T-helper 2 cell treated with Interferon-gamma antibody and Interleukin-4, amounts not matched to agents 5 μg/mL and 100 μg/mL, for 36 hours (primary cell): ENCODE measurements at places on chromosomes 1 and 21.

DNA sequence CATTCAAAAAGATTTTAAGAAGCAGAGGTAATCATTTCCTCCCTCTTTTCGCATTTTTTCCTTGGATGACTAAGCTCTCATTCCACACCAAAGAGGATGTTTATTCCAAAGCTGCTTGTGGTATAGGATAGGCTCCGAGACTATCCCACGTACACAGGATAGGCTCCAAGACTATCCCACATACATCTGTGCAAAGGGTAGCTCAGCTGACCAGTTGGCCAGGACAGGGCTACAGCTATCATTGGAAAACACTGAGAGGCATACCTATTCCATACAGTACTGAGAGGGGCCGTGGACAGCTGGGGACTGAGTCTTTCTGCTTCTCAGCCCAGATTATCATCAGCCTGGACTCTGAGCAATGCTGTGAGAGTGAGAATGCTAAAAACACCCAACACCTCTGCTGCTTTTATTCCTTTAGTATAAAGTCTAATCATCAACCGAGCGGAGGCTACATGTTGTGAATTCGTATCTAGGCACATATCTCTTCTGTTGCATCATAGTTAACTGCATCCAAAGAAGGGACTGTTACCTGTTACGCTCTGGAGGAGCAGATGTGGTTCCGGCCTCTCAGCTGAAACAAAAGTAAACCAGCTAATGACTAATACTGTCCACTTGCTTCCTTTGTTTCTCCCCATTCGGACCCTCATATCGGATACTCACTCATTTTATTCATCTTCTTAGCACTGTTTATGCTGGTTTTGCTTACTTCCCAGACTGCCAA lies 141.0 kb downstream of the TNFSF18 start:
- H3K27me3 ChIP-seq = peaks cover 30% of the 10 kb centered on the region
- H3K36me3 ChIP-seq = no peaks in the 10 kb centered on the region
- H3K4me3 ChIP-seq = no peak overlapping the region

- H3K4me3 ChIP-seq = no peak overlapping the region
- H3K36me3 ChIP-seq = no peaks in the 10 kb centered on the region
- no peak for DNase-seq
- H3K27ac ChIP-seq = no peak overlapping the region
Measured at GRCh38 chr1:217524787-217525520, 105.9 kb downstream of the GPATCH2 start.

DNA sequence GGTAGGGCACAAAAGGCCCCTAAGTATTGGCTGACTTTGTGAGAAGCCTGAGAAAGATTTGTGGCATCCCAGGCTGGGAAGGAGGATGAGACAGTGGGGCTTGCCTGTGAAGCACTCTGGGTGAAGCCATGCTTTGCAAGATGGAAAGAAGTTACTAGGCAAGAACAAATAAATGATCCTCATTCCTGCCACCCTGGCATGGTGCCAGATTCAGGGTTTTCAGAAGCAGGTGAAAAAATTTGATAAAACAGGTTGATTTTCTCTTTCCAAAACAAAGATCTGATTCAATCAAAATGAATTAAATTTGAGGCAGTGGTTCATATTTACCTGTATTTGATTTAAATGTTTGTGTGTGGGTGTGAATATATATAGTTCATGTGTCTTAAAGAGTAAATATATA lies 386.9 kb upstream of the PROX1 start:
- H3K4me1 ChIP-seq = no peaks in the 10 kb centered on the region
- no peaks in the 10 kb centered on the region for H3K36me3 ChIP-seq
- H3K4me3 ChIP-seq = no peak overlapping the region
- no peak overlapping the region for H3K27ac ChIP-seq
- H3K27me3 ChIP-seq = no peaks in the 10 kb centered on the region
- DNase-seq = no peak

GRCh38 chr21:27807596-27807995 lies 840.7 kb upstream of the ADAMTS5 start:
- H3K27me3 ChIP-seq = no peaks in the 10 kb centered on the region
- H3K27ac ChIP-seq = no peak overlapping the region
- no peak for DNase-seq

GRCh38 chr1:12552111-12552888 lies 65.7 kb downstream of the DHRS3 start:
- no peak for DNase-seq
- H3K27me3 ChIP-seq = no peaks in the 10 kb centered on the region
- no peaks in the 10 kb centered on the region for H3K36me3 ChIP-seq

DNA sequence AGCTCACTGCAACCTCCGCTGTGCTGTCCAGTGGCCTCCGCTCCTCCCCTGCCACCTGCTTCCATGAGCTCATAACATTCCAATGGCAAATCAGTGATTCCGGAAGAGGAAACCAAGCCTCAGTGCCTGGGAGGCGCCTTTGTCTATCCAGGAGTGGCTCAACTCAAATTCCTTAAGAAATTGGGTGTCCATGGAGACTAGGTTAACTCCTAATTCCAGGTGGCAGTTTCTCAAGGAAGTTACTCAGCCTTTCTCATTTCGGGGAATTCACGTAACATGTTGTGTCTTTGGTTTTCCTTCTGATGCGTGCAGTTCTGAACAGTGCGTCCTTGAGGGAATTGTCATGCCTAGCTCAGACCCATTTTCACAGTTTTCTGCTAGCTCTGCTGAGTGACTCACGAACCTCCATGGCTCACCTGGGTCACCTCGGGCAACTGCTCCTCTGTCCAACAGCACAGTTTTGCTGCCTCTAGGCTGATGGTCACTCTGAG lies 89.9 kb upstream of the DSCAM start:
- no peak for DNase-seq
- H3K27me3 ChIP-seq = no peaks in the 10 kb centered on the region
- no peak overlapping the region for H3K27ac ChIP-seq
- no peak overlapping the region for H3K4me3 ChIP-seq
- H3K4me1 ChIP-seq = no peaks in the 10 kb centered on the region

- no peaks in the 10 kb centered on the region for H3K36me3 ChIP-seq
- H3K27me3 ChIP-seq = peaks cover 10% of the 10 kb centered on the region
- DNase-seq = no peak
- no peak overlapping the region for H3K27ac ChIP-seq
- no peaks in the 10 kb centered on the region for H3K4me1 ChIP-seq
Measured at GRCh38 chr1:208025031-208025430, 114.1 kb upstream of the CD34 start.

DNA sequence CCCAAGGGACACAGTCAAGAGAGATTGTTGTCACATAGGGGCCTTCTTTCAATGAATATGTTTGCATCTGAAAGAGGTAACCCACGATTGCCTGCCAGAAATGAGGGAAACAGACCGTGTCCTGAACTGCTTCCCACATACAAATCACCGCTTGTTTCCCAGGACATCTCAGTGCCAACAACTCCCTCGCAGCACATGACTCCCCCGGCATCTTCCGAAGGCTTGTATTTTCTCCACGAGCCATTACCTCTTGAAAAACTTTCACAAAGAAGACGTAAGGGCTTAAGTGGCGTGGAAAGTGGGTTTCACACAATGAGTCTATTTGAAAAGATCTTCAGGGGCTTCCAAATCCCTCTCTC lies 31.6 kb upstream of the PDE9A start:
- H3K4me3 ChIP-seq = no peak overlapping the region
- peaks cover 44% of the 10 kb centered on the region for H3K27me3 ChIP-seq
- DNase-seq = no peak
- H3K36me3 ChIP-seq = no peaks in the 10 kb centered on the region
- no peak overlapping the region for H3K27ac ChIP-seq
- no peaks in the 10 kb centered on the region for H3K4me1 ChIP-seq

- no peaks in the 10 kb centered on the region for H3K4me1 ChIP-seq
- no peak overlapping the region for H3K4me3 ChIP-seq
- no peak overlapping the region for H3K27ac ChIP-seq
Measured at GRCh38 chr1:115031595-115031994, 2.0 kb downstream of the TSHB start.

- no peaks in the 10 kb centered on the region for H3K36me3 ChIP-seq
- H3K4me3 ChIP-seq = no peak overlapping the region
- H3K27ac ChIP-seq = no peak overlapping the region
- H3K4me1 ChIP-seq = no peaks in the 10 kb centered on the region
Measured at GRCh38 chr1:56450004-56450666, 129.2 kb downstream of the PLPP3 start.

- peak; percentile 24 for DNase-seq
- no peaks in the 10 kb centered on the region for H3K36me3 ChIP-seq
- H3K27ac ChIP-seq = peak overlapping the region; percentile 81
- H3K4me3 ChIP-seq = peak overlapping the region; percentile 54
- H3K27me3 ChIP-seq = no peaks in the 10 kb centered on the region
Measured at GRCh38 chr1:31739346-31739745, 24.8 kb downstream of the ADGRB2 start.

GRCh38 chr21:44317241-44317782 lies 17.5 kb downstream of the PFKL start:
- no peak for DNase-seq
- H3K4me1 ChIP-seq = no peaks in the 10 kb centered on the region
- no peaks in the 10 kb centered on the region for H3K27me3 ChIP-seq
- peaks cover 8% of the 10 kb centered on the region for H3K36me3 ChIP-seq
